ENCODE measurements at places on chromosomes 11 and 22.

DNA sequence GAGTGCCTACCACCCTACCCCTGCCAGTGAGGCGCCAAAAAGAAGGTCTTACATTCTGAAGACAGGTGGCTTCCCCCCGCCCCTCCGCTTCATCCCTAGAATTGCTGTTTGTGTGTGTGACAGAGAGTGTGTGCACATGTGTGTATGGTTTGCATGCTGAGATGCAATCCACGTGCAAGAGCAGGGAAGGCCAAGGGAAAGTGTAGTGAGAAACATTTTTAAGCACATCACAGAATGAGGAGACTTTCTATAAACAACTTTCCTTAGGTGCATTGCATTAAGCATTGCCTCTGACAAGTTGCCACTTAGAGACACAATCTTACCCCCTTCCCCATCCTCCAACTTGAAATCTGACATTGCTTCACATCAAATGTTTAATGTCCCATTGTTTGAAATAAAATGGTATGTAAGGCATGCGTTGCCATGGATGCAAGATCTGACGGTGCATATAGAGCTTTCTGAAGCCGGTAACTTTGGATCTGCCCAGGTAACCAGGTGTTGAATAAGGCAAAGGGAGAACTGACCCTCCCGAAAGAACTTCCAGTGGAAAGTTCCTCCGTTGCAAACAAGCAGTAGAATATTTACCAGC, 21.4 kb downstream of the FJX1 start:
- DNase-seq, result no peak

DNA sequence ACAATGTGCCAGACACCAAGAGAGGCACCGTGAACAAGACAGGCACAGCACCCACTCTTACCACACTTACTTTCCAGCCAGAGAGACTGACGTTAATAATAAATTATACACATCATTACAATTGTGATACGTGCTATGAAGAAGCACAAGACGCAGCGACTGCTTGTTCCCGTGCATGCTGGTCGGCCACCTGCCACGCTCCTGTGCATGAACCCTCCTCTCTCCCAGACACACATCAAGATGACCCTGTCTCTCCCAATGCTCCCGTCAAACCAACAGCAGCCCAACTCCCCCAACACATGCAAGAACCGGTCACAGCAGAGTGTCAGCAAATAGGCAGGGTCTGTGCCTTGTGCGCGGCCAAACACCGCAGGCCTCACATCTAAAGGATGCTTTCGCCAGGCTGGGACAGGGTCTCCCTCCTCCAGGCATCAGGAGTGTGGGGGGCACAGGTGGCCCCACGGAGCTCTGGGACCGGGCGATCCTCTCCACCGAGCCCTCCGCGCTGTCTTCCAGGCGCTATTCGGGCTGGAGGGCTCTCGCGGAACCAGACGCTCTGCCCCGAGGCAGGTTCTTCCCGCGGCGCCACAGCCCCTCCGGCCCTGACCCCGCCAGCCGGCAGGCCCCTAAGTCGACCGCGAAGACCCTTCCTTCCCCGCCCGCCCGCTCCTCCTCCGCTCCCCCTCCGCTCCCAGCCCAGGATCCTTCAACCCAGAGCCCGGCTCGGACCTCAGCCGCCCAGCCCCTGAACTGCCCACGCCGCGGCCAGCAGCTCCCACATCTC, 533 bp downstream of the SERGEF start:
- no peak for DNase-seq

- no peak for DNase-seq
These were observed 41.5 kb downstream of the RNF141 start for GRCh38 chr11:10499452-10499851.

DNA sequence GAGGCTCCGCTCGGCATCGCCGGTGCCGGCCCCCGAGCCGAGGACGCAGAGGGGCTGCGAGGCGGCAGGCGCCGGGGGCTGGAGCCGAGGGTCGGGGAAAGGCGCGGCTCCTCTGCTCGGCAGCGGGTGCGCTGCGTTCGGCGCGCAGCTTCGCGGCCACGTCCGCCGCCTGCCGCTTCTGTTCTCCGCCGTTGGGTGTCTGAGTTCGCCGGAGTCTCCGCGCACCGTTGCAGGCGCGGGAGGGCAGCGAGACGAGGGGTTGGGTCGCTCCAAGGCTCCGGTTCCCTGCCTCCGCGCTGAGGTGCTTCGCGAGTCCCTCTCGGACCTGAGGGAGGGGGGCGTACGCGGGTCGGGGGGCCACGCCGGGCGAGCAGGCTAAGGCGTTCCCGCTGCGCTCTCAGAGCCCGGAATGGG, 347 bp downstream of the MN1 start:
- DNase-seq, result no peak

DNA sequence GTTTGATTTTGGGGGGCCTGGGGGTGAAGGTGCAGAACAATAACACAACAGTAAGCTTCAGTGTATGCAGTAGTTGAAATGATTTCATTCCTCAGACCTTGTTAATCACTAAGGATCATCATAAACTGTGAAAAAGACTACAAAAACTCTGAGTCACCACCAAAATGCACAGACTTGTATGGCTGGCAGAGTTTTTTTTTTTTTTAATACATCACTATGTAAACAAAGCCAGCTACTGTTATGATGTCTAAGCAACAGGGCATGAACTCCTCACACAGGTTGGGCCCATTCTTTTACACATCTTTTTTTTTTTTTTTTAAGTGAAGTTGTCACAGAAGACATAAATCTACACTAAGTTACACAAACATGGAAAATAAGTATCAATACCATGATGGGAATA, 311.9 kb downstream of the GUCY1A2 start:
- no peak for DNase-seq

DNA sequence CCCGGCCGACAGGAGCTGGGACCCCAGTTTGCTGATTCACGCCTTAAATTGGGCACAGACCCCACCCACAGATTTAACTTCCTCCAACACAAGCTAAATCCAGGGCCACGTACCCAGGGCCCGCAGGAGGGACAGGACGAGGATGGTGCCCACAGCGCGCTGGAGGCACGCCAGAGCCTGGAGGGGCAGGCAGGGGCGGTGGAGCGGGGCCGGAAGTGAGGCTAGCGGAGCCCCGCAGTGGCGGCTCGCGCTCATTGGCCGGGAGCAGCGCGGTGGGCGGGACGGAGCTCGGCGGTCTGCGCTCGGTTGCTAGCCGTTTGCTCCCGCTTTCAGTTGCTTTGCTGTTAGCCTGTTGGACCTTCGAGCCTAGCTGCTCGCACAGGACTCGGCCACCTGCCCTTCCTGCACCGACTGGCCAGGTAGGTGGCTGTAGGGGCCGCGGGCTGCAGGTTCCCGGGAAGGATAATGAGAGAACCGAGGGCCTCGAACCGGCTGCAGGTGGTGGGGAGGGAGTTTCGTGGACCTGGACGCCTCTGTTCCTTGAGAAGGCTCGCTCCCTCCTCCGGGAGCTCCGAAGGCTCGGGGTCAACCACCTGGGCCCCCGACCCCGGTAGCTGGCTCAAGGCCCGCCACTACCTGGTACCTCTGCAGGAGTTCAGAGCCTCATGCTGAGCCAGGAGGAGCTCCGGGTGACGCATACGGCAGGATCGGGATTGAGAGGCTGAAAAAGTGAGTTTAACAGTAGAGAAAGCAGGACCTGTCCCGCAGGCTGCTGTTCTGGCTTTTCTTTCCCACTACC, at the start of gene CCDC134:
Gene CCDC134 (plus strand): TSS at position 332 of the 799 bp plus-strand sequence. CDS start 8,212 bp downstream, outside the sequence.
- DNase-seq, result peak; percentile 26

GRCh38 chr22:26401726-26402125, 27.3 kb upstream of the ASPHD2 start:
- DNase-seq, result no peak

DNA sequence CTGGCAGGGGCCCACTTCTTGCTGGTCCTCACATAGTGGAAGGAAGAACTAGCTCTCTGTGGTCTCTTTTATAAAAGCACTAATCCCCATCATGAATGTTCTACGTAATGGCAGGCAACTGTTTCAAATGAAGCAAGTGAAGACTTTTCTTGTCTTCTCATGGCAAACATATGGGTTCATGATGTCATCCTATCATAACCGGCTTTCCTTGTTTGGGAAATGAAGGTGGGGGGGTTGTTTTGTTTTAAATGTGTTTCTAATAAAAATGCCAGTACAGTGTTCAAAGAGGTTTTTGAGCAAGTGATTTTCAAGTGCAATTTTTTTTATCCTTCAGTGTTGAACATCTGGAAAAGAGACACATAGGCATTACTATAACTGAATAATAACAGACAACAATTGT, 33.4 kb downstream of the REXO2 start:
- no peak for DNase-seq

GRCh38 chr11:110613197-110613918, 98.9 kb downstream of the ARHGAP20 start:
- no peak for DNase-seq

GRCh38 chr11:114162719-114163123, 103.2 kb downstream of the ZBTB16 start:
- no peak for DNase-seq

GRCh38 chr22:44032126-44032730, 8.1 kb downstream of the PARVB start:
- no peak for DNase-seq

DNA sequence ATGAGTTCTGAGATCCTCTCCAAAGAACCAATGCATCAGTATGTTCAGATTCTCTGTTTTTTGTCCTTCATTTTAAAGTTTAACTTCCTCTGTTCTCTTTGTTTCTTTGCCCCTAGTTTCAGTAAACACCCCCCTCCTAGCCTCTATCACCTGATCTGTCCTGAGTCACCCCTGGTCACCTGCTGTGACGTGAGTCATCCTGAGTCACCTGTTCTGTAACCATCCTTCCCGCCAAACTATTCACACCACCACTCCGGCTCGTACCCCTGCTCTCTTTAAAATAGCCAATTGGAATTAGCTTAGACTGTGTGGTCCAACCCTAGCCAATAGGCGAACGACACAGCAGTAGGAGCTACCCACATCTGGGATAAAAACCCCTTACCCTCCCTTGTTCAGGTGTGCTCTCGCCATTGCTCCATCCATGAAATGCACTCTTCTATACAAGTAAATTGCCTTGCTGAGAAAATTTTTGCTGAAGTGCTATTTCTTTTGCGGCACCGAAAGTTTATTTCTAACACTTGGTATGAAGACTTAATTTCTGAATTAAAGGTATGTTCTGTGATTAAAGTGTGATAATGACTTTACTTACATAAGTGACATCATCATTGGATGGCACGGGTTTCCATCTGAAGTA, 318.4 kb downstream of the AASDHPPT start:
- no peak for DNase-seq

DNA sequence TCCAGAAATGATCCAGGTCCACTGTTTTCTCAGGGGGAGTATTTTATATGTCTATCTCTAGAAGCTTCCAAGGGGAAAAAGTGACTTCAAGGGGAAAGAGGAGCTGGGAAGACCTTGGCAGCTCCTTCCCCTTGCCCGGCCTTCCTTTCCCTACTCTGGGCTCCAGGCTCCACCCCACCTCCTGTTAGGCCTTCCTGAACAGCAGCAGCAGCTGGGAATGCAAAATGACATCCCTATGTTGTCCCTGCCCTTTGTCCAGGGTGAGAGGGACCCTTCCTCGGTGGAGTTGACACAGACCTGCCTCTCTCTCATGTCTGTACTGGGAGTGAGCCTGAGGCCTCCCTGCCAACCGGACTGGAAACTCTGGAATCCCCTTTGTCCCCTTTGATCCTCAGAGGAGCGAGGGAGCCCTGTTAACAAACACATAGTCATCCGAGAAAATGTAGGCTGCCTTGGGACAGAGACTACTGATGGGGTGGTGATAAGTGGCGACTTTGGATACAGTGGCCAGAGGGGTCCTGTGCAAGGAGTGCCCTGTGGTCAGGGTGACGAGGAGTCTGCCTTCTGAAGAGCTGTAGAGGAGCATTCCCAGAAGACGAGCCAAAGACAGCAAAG, 9.0 kb upstream of the MALAT1 start:
- no peak for DNase-seq

GRCh38 chr11:131943295-131943694, 572.9 kb downstream of the NTM start:
- DNase-seq, result no peak

DNA sequence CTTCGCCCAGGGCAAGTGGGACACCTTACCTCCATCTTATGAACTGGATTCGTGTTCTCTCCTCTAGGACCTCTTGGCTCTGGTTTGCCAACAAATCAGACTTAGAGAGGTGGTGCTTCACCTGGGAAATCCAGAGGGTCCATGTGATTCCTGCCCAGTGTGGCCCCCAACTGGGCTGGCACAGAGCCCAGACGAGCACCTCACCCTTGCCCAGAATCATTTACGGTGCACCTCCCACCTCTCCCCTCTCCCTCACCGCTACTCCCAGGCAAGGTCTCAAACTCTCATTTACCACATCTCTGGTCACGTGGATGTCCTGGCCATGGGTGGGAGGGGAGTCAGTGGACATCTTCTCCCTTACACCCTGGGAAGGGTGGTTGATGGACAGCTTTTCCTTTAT, 1.1 kb downstream of the SPATA19 start:
- DNase-seq, result no peak

GRCh38 chr11:88103337-88104206, 71.7 kb downstream of the RAB38 start:
- no peak for DNase-seq

- no peak for DNase-seq
These were observed 926 bp upstream of the GALR3 start for GRCh38 chr22:37822079-37822833.

All from cortex of kidney (tissue), 1 donor.